ENCODE measurements at places on chromosomes 3 and 15.
A peak's percentile ranks its signal among the peaks of the same experiment; 100 is the strongest.

- DNase-seq = no peak
Measured at GRCh38 chr3:37984596-37984995, 6.0 kb upstream of the VILL start.

DNA sequence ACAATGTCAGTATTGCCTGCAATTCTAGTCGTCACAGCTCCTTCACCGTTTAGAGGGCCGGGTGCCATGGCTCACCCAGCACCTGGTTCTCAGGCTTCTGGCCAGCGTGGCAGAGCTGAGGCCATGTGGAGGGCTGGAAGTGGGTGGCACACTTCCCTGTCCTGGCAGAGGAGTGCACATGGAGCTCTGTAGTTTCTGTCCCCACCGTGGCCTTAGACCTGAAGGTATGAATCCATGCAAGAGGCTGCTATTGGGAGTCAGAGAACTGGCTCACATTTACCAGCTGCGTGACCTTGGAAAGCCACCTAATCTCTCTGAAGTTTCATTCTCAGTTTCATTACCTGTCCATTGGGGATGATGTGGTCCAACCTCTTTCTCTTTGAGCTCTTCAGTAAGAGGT, 22.2 kb downstream of the EPHB1 start:
- no peak for DNase-seq

DNA sequence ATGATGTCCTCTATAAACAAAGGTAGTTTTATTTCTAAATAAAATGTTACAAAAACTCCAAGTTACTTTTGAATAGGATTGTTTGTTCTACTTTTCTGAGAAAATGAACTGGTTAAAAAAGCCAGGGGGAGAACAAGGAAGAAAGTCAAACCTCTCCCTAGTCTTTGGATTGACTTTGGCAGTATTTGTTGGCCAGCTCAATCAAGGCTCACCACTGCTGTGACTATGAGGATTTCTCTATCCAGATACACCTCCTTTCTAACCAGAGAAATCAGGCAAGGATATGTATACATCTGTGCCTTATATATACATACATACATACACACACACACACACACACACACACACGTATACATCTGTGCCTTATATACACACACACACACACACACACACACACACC, 107.8 kb downstream of the FEZF2 start:
- no peak for DNase-seq

DNA sequence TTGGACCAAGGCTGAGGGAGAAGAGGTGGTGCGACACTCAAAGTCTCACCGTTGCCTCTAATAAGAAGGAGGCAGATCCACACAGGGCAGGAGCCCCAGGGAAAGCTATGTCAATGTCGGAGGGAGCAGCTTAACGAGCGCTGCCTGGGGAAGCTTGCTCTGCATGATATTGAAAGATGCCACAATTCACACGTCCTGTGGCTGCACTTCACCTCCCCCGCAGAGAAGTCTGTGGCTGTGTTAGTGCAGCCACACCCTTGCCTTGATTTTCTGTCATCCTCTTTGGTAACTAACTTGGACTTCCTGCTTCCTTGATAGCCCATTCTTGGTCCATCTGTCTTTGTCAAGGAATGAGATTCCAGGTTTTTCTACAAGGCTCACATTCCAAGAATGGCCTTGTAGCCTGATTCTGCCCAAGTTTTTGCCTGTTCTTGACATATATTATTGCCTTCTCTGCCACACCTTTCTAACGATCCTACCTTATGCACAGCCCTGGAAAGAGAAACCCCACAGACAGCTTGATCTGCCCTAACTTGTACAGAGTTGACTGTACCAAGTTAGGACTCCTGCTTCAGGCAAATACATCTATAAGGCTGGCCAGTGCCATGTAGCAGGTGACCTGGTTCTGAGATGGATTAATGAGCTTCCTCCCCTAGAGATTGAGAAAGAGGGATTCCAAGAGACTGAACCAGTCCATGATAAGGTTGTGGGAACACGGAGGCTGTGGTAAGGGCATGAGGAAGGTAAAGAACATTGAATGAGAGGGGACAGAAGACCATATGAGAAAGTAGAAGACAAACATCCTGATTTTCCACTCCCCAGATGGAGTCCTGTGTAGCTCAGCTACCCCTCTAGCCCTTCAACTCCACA, 153.0 kb upstream of the WNT5A start:
- no peak for DNase-seq

DNA sequence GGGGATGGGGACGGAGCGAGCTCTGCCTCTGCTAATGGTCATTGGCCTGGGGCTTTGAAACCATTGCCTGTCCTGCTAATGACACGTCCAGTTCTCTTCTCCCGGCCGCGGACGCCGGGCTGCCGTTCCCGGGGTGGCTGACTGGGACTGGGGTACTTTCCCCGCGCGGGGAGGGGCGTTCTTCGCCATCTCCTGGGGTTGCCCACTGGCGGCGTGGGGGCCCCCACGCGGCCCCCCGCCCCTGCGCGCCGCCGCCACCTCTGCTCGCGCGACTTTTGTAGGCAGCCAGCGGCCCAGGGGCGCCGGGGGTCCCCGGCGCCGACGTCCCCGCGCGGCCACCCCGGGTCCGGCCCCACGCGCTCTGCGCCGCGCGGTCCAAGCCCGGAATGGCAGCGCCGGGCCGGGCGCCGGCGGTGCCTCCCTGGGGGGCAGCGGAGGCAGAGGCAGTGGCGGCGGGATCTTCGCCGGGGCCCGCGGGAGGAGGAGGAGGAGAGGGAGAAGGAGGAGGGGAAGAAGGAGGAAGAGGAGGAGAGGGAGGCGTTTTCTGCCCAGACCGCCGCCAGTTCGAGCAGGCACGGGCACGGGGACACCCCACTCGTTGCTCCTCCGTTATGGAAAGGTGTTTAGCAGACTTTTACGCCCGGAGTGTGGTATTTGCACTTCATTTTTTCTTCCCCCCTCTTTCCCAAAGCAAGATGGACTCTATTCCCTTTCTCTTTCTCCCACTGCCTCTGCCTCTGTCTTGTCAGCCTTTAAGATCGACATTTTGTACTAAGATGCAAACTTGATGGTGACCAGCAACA, 2.3 kb downstream of the BBX start:
- peak; percentile 47 for DNase-seq

All from stimulated activated CD4-positive, alpha-beta T cell treated with anti-CD3 and anti-CD28 coated beads, Interleukin-2, amount 100 ng/mL, for 24 hours (primary cell).